ENCODE measurements at places on chromosomes 16 and 17. TPM values are rescaled to one million over a fixed set of nuclear protein-coding genes. Genes with fewer than 3 reads are reported as not detected.

CD300E gene
- not detected for total RNA-seq

ZNF205 gene
- total RNA-seq: 14.7 TPM

VASN gene
- total RNA-seq: 130 TPM

TMEM235 gene
- not detected for total RNA-seq

CTF1 gene
- total RNA-seq: 2.5 TPM

ELMO3 gene
- total RNA-seq: 0.33 TPM

CNGB1 gene
- not detected for total RNA-seq

SLFN14 gene
- not detected for total RNA-seq

STH gene
- not detected for total RNA-seq

PIGL gene
- 13.8 TPM for total RNA-seq

SSTR5 gene
- not detected for total RNA-seq

DPEP1 gene
- not detected for total RNA-seq

SLC52A1 gene
- 0.25 TPM for total RNA-seq

PIGS gene
- total RNA-seq: 26.9 TPM

MEOX1 gene
- total RNA-seq: not detected

SULT1A2 gene
- total RNA-seq: not detected

CHRNE gene
- 4.9 TPM for total RNA-seq

KRTAP4-9 gene
- not detected for total RNA-seq

SERPINF2 gene
- total RNA-seq: 0.18 TPM

KSR1 gene
- 19.4 TPM for total RNA-seq

KRTAP3-1 gene
- not detected for total RNA-seq

UBB gene
- total RNA-seq: 773 TPM

ZFHX3 gene
- 8.1 TPM for total RNA-seq

HOXB7 gene
- 0.18 TPM for total RNA-seq

SOST gene
- 0.09 TPM for total RNA-seq
